RPMI7951 (cell line): ENCODE measurements at places on chromosomes 16 and 17. TPM values are rescaled to one million over a fixed set of nuclear protein-coding genes. Genes with fewer than 3 reads are reported as not detected.

DNA sequence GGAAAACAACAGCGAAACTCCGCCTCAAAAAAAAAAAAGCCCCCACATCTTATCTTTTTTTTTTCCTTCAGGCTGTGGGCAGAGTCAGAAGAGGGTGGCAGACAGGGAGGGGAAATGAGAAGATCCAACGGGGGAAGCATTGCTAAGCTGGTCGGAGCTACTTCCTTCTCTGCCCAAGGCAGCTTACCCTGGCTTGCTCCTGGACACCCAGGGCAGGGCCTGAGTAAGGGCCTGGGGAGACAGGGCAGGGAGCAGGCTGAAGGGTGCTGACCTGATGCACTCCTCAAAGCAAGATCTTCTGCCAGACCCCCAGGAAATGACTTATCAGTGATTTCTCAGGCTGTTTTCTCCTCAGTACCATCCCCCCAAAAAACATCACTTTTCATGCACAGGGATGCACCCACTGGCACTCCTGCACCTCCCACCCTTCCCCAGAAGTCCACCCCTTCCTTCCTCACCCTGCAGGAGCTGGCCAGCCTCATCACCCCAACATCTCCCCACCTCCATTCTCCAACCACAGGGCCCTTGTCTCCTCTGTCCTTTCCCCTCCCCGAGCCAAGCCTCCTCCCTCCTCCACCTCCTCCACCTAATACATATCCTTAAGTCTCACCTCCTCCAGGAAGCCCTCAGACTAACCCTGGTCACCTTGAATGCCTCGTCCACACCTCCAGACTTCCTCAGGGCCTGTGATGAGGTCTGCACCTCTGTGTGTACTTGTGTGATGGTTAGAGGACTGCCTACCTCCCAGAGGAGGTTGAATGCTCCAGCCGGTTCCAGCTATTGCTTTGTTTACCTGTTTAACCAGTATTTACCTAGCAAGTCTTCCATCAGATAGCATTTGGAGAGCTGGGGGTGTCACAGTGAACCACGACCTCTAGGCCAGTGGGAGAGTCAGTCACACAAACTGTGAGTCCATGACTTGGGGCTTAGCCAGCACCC is 1.2 kb upstream of the HBA1 start:
- no peak for DNase-seq

DNA sequence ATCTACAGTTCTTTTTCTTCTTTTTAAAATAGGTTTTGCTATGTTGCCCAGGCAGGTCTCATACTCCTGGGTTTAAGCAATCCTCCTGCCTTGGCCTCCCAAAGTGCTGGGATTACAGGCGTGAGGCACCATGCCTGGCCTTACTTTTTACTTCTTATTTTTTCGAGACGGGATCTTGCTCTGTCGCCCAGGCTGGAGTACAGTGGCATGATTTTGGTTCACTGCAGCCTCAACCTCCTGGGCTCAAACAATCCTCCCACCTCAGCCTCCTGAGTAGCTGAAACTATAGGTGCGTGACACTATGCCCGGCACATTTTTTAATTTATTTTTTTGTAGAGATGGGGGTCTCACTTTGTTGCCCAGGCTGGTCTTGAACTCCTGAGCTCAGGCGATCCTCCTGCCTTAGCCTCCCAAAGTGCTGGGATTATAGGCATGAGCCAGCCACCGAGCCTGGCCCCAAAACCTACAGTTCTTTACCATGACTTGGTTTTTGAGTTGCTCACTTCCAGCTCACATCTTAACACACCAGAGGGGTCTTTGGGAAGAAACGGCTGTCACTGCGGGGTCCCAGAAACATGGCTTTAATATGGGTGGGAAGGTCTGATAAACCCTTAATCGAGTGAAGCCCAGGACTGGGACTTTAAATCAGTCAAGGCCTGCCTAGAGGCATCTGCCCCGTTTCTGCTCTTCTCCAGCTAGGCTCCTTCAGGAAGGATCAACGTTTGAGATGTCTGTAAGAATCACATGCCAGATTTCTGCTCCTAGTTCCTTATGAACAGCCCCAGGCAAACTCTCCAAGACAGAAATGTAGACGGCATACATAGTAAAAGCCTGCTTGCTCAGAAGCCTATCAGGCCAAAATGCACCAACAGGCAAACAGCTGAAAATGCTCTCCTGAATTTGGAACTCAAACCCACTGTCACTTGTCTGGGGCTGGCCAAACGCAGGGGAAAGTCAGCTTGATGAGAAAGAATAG is 91.7 kb upstream of the TOB1 start:
- DNase-seq = no peak

DNA sequence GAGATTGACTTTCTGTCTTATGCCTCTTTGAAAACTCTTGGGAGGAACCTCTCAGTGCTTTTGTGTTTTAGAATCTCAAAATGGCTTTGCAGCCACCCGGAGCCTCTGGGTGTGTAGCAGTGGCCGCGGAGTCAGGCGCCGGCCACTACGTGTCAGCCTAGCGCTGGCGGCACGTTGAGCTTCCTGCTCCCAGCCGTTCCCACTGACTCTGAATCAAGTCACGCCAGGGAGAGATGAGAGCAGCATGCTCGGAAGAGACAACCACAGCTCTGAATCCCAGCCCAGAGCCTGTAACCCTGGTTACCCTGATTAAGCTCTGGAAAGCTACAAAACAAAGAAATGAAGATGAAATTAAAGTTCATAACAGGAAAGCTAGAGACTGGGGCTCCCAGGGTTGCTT is 97.4 kb upstream of the CACNG5 start:
- DNase-seq = no peak

GRCh38 chr17:17890773-17891759 is 54.3 kb upstream of the SREBF1 start:
- peak; percentile 63 for DNase-seq

The PLLP gene
- total RNA-seq = 0.24 and 2.1 TPM in 2 replicates

DNA sequence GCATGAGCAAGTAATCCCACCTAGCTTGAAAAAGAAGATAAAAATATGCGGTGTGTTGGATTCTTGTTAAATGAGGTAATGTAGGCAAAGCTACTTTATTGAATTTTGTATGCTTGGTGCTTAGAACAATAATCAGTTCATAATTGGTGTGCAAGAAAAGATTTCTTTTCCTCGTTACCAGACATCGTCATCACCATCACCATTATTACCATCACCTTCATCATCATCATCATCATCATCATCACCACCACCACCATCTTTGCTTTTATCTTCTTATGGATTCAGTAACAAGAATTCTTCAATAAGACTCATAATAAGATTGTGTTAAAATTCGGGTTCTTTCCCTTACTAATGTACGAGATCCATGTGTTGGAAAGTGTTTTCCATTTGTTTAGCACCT is 173.7 kb downstream of the RBFOX1 start:
- DNase-seq = no peak

GRCh38 chr17:17917394-17917793 is 54.8 kb downstream of the TOM1L2 start:
- no peak for DNase-seq

DNA sequence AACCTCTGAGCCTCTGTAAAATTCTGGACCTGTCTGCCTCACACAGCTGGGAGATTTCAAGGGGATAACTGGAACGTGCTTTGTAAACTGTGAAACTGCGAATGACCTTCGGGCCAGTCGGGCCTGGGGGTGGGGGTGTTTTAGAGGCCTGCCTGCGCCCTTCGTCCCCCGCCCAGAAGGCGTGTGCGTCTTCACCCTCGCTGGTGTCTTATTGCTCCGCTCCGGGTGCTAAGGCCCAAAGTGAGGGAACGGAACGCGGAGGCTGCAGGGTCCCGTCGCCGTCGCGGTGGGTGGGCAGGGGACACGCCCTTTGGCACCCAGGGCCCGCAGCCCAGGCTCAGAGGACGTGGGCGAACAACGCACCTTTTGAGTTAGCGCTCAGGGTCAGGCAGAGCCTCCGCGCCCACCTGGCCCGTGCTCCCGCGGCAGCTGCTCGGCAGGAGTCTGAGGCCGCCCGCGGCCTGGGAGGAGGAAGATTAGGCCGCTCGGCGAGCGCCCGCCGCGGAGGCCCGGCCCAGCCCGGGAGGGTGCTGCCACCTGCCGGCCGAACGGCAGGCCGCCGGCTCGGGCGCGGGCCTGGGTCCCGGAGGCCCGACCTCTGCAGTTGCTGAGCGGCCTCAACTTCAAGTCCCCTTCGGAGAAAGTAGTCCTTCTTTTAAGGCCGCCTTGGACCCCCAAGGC is 29.7 kb downstream of the DCAKD start:
- DNase-seq = peak; percentile 51

- no peak for DNase-seq
Measured at GRCh38 chr16:84059946-84060901, 17.6 kb upstream of the SLC38A8 start.

- DNase-seq = peak; percentile 79
Measured at GRCh38 chr17:35486920-35487732, 38.6 kb upstream of the SLFN13 start.

GRCh38 chr16:57994778-57995177 is 5.7 kb downstream of the ZNF319 start:
- DNase-seq = peak; percentile 51

The CNTD1 gene
- total RNA-seq = 0.98 and 1.1 TPM in 2 replicates

- DNase-seq = no peak
Measured at GRCh38 chr17:45908935-45909334, 14.6 kb downstream of the MAPT start.

The SLC25A39 gene
- 85.1 and 87.4 TPM in 2 replicates for total RNA-seq

The PMP22 gene
- total RNA-seq = 62.1 and 64.6 TPM in 2 replicates

- no peak for DNase-seq
Measured at GRCh38 chr17:10070690-10071089, 127.7 kb downstream of the GAS7 start.

- DNase-seq = no peak
Measured at GRCh38 chr16:760545-761343, at the start of gene MSLN. TSS of gene MSLN (plus strand) at chr16:760734. CDS start at chr16:762681, 1,947 bp downstream.

The CD300A gene
- not detected in 2 replicates for total RNA-seq
